ENCODE measurements at places on chromosomes 5 and 9.

DNA sequence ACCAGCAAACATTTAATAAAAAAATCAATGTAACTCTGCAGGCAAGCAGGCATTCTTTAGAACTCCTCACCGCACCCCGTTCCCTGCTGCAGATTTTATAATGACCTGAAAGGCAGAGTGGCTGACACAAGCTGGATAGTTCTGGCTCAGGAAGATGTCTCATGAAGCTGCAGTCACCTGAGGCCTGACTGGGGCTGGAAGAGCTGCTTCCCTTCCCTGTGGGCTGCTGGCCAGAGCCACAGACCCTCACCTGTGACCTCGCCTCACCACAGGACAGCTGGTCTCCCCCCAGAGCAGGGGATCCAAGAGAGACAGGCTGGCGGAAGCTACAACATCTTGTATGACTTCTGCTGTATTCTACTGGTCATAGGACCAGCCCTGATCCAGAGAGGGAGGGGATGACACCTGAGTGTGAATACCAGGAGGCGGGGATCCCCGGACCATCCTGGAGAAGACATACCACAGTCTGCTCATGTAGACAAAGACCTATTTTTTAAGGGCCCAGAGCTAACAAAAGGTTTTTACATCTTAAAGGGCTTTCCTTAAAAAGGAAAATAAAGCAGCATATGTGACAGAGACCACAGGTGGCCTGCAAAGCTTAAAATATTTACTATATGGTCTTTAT lies 43.9 kb downstream of the RAPGEF1 start:
- no peak for DNase-seq

- no peak for DNase-seq
These were observed 97.4 kb upstream of the ALDH1A1 start for GRCh38 chr9:73050065-73050816.

DNA sequence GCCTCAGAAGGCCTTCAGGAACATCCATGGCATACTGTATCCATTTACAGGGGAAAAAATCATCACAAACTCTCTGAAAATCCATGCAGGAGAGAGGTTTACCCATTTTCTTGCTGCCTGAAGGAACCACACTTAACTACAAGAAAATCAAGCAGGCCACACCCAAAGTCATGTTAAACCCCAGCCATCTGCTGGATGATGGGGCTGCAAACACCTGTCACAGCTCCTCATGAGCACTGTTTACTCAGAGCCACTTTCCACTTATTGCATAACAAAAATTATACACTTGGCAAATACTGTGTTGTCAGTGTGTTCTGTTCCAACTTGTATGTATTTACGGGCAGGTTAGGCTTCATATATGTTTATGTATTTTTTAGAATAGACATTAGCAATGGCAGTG lies 35.8 kb downstream of the PPIC start:
- DNase-seq, result no peak

- no peak for DNase-seq
These were observed 17.6 kb downstream of the TEK start for GRCh38 chr9:27126670-27127069.

GRCh38 chr9:124769549-124770358 lies 1.4 kb downstream of the NR6A1 start:
- no peak for DNase-seq

GRCh38 chr5:8350644-8351339 lies 481.8 kb downstream of the MTRR start:
- DNase-seq, result no peak

GRCh38 chr9:73154271-73154670 lies 2.6 kb downstream of the ANXA1 start:
- no peak for DNase-seq

DNA sequence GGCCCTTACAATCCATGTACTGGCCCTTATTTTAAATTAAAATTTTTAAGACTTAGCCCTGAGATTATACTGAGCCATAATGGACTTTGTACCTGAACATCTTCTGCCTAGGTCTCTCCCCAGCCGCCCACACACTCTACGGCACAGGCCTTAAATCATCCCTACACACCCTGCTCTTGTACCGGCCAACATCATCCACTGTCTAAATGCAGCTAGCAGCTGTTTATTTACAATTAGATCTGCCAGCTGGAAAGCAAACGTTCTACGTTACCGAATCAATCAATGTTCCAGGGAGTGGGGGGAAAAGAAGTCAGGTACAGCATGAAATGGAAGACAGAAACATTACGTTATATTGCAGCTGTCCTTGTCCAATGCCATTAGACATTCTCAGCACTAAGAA lies 88.4 kb upstream of the GRAMD2B start:
- no peak for DNase-seq

- DNase-seq, result no peak
These were observed 138.6 kb downstream of the TRIO start for GRCh38 chr5:14281746-14282181.

Measured in stimulated activated CD8-positive, alpha-beta memory T cell treated with anti-CD3 and anti-CD28 coated beads, Interleukin-2, amount 100 ng/mL, for 1 hour (primary cell).